ENCODE measurements at places on chromosomes 12 and 14.

DNA sequence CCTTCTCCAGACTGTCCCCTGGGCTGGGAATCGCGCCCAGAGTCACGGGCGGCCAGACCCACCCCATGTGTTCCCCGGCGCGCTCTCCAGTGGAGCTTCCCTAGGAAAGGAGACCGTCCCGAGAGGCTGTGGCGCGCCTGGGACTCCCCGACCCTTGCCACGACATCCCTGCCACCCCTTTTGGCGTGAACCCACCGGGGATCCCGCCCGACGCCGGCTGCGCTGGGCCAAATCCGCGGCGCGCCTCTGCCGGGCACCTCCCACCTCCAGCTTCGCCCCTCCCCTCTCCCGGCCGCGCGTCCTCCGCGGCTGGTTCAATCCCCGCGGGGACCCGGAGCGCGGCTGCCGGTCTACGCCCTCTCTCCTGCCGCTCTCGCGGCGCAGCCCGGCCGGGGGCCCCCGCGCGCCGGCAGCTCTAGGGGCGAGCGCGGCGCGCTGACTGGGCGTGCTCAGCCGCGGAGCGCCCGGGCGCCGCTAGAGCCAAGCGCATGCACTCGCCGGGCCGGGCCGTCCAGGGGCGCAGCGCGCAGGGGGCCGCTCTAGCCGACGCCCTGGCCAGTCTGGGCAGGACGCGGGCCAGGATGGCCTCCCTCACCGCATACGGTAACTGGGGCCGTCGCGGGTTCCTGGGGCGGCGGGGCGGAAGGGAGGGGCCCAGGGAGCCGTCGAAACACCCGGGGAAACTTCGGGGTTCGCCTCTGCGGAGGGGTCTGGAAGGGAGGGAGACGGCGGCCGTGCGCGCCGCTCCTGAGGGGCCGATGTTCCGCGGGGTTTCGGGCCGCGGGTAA is 77.4 kb upstream of the ANO4 start:
- no peak for DNase-seq

GRCh38 chr14:21880918-21881317 is 207.3 kb upstream of the OR4E1 start:
- DNase-seq, result no peak

DNA sequence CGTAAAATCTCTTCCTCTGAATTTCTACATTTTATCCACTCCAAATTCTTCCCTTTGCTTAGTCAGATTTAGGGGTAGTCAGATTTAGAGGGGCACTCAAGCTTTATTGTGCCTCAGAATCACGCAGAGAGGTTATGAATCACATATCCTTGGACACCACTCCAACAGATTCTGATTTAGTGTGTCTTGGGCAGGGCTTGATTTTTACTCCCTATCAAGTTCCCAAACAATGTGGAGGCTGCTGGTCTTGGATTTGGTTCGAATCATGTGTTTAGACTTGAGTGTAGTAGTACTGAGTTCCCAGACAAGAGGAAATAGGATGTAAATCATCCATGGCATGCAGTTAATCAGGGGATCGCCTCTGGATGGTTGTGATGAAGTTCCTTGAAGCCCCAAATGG is 298.1 kb upstream of the CLEC14A start:
- DNase-seq, result no peak

GRCh38 chr12:15754233-15754632 is 35.0 kb downstream of the EPS8 start:
- no peak for DNase-seq

DNA sequence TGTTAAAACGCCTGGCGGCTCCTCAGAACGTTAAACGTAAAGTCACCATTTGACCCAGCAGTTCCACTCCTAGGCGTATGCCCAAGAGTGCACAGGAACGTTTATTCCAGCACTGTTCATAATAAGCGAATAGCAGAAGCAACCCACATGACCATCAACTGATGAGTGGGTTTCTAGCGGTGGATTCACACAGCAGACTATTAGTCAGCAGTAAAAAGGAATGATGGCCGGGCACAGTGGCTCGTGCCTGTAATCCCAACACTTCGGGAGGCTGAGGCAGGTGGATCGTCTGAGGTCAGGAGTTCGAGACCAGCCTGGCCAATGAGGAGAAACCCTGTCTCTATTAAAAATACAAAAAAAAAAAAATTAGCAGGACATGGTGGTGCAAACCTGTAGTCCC is 22.4 kb upstream of the FBRSL1 start:
- no peak for DNase-seq

DNA sequence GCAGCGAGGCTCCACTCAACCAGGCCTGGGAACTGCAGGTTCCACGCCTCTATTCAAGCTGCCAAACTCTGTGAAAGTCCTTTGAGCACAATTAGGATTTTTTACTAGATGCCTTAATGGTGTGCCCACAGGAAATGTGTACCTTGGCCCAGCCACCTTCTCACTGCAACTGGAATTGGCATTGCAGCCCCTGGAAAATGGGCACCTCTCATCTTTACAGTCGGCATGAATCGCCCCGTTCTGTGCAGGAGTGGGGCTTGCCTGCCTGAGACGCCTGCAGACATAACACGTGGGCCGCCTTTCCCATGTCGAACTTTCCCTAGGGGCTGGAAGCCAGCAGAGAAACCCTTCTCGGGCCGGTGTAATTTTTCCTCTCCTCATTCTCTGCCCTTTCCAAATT is 42.0 kb upstream of the ELK3 start:
- DNase-seq, result no peak

DNA sequence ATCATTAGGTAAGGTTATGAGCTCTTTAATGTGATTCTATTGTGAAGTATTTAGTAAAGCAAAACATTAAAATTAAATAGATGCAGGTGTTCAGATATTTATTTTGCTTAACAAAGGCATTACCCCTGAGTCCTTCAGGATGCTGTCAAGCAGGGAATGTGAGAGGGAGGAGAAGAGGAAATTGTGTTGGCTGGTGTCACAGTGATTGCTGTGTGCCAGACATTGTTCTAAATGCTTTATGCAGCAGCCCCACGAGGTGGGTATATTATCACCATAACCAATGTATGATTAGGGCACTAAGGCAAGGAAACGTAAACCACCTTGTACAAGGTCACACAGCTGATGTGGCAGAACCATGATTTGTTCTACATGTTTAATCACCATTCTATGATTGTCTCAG is 80.1 kb downstream of the STAB2 start:
- DNase-seq, result no peak

GRCh38 chr12:109069307-109070271 is 17.2 kb downstream of the USP30 start:
- no peak for DNase-seq
